EL (cell line): ENCODE measurements at places on chromosomes 6 and 20.

GRCh38 chr6:36685926-36686667, 7.6 kb downstream of the CDKN1A start:
- peak; percentile 18 for DNase-seq

DNA sequence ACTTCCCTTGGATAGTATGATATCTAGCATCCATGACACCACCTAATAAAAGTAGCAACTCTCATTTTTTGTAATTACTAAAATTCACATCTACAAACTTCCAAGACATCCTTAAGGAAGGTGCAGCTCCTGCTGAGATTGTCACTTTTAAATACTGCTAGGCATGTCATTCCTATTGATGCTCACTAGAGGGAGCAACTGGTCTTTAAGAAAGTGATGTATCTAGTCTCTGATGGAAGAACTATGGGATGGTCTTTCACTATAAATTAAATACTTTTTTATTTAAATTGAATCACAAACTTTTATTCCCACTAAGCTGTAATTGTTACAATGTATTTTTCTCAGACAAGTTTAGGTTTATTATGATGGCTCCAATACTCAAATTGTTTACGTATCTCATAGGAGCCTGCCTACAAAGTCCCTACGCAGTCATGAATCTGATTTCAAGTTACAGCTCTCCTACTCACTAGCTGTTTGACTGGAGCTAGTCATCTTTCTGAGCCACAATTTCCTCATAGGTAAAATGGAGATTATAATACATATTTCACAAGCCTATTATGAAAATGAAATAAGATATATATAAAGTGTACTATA, 8.1 kb upstream of the TSPYL1 start:
- peak; percentile 48 for DNase-seq

DNA sequence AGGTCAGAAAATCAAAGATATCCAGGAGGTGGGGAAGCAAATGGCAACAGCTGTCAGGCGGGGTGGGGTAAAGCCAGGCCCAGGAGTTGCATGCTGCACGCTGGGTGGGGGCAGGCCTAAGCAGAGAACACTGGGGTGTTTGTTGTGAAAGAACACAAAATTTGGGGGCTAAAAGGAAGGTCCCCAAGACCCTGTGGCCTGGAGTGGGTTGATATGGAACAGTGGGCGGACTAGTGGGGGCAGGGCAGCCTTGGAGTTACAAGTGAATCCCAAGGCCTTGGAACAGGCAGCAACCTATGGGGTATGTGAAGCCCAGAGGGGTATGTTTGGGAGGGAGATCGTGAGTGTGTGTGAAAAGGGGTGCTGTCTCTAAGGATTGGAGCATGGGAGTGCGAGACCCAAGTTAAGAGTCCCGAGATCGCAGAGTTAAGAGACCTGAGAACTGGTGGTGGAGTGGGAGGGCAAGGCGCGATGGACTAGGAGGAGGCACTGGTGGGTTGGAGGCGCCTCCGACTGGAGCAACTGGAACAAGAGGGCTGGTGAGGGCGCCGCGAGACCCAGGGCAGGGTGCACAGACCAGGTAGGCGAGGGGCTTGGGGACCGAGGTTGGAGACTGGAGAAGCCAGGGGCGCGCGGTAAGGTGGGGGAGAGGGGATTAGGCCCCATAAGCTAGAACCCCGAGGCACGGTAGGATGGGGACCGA, 658 bp downstream of the CUL7 start:
- peak; percentile 28 for DNase-seq

GRCh38 chr20:10297684-10298240, 79.1 kb downstream of the SNAP25 start:
- DNase-seq, result peak; percentile 42

DNA sequence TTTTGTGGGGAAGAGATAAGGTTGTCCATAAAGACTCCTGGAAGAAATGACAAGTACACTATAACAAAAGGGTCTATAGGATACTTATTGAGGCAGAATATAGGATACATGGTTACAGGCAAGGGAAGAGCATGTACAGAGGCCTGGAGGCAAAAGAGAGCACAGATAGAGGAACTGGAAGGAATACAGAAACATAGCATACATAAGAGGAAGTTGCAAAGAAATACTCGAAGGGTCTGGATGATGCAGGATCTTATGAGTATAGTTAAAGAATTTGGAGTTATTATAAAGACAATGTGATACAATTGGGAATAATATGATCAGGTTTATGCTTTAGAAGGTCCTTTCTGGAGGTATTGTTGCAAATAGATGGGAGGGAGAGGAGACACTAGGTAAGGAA, 592.7 kb upstream of the POU3F2 start:
- no peak for DNase-seq

GRCh38 chr6:159819932-159820640, 20.0 kb downstream of the PNLDC1 start:
- DNase-seq, result no peak

DNA sequence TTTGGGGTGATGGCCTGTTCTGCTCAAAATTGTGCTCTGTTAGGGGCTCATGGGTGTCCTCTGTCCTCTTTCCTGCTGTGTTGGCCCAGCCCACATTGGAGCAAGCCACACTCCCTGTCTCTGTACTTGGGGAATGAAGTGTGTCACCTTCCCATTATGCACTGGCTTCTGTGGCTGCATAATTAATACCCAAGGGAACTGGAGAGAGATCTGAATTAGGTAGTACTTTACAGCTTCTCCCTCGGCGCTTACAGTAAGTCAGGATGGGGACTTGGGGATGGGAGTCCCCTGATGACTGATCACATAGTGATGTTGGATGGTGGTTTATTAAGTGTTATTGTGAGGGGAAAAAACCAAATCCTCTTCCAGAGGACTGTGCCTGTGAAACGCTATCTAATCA, 116.6 kb downstream of the FOXO3 start:
- DNase-seq, result no peak
